Tibial nerve (tissue), 4 donors: ENCODE measurements at places on chromosomes 13 and 19. TPM values are rescaled to one million over a fixed set of nuclear protein-coding genes. Genes with fewer than 3 reads are reported as not detected.

DNA sequence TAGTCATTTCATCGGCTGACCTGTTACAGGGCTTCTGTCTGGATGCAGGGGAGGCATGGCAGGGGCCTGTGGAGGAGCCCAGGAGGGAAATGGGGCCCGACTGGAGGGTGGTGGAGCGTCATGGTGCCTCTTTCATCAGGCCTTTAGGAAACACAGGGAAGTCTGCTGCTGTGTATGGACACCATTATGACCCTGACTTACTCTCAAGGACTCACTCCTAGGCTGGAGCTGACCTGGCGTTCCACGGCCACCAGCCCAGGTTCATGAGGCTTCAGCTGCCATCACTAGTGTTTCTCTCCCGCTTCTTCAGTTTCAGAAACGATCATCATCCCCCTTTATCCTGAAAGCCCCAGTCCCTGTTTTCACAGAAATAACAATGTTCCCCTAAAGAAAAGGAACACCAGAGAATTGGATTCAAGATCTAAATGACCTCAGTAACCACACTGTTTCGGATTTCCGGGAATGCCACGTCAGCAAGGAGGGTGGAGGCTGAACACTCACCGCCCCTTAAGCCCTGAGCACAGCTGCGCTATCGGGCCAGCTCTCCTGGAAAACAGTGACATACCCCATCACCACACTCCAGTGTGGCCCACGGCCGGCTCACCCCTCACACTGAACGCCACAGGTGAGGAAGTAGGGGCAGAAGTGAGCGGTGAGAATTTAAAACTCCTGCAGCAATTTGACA is 67.6 kb downstream of the SOX1 start:
- peaks cover 4% of the 10 kb centered on the region for H3K27me3 ChIP-seq
- H3K27ac ChIP-seq: no peak overlapping the region
- no peak for DNase-seq
- H3K36me3 ChIP-seq: no peaks in the 10 kb centered on the region
- no peaks in the 10 kb centered on the region for H3K4me1 ChIP-seq
- no peak overlapping the region for H3K4me3 ChIP-seq

Gene ZNF99
- 0.84 TPM for total RNA-seq

Gene FAM124A
- 29.5 TPM for total RNA-seq

GRCh38 chr19:6272411-6272791 is 7.4 kb downstream of the MLLT1 start:
- H3K4me1 ChIP-seq: peaks cover 62% of the 10 kb centered on the region
- H3K27me3 ChIP-seq: no peaks in the 10 kb centered on the region
- H3K4me3 ChIP-seq: no peak overlapping the region
- peak overlapping the region; percentile 93 for H3K27ac ChIP-seq

DNA sequence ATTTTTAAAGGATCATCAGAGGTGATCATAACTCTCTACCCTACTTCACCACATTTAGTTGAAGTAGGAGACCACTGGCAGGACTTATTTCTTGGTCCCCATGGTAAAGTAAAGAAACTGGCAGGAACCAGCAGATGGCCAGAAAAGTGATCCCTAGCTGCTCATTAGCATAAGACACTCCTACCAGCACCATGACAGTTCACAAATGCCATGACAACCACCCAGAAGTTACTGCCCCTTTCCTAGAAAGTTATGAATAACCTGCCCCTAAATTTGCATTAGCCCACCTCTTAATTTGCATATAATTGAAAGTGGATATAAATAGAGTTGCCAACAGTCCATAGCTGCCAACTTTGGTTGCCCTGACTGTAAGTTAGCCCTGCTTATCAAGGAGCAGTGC is 18.4 kb upstream of the RUBCNL start:
- H3K27me3 ChIP-seq: no peaks in the 10 kb centered on the region
- no peaks in the 10 kb centered on the region for H3K36me3 ChIP-seq

- peaks cover 36% of the 10 kb centered on the region for H3K4me1 ChIP-seq
- no peaks in the 10 kb centered on the region for H3K36me3 ChIP-seq
- H3K4me3 ChIP-seq: peak overlapping the region; percentile 86
- DNase-seq: no peak
- no peaks in the 10 kb centered on the region for H3K27me3 ChIP-seq
These were observed 1.4 kb downstream of the CERS4 start for GRCh38 chr19:8210421-8211101.

Gene FARP1
- 21.4 TPM for total RNA-seq

- peaks cover 95% of the 10 kb centered on the region for H3K36me3 ChIP-seq
- H3K27me3 ChIP-seq: no peaks in the 10 kb centered on the region
- no peak for DNase-seq
- H3K27ac ChIP-seq: no peak overlapping the region
- H3K4me3 ChIP-seq: no peak overlapping the region
- H3K4me1 ChIP-seq: no peaks in the 10 kb centered on the region
These were observed 28.9 kb upstream of the CACTIN start for GRCh38 chr19:3655402-3656072.

Gene ZNF383
- 8.7 TPM for total RNA-seq

DNA sequence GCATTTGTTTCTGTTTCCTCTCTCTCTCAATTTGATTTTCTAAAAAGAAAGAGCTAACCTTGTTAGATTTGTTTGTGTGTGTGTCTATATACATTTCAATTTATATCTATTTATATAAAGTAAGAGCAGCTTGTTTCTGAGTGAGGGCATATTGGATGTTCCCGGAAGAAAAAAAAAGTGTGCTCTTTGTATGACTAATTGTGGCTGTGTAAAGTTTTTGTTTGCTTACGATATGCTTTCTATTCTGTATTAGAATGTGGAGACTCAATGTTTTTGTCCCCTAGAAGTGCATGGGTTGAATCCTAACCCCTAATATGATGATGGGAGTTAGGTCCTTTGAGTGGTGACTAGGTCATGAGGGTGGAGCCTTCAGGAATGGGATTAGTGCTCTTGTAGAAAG is 66.6 kb upstream of the C1QTNF9B start:
- H3K27me3 ChIP-seq: no peaks in the 10 kb centered on the region
- DNase-seq: no peak
- no peak overlapping the region for H3K4me3 ChIP-seq
- H3K36me3 ChIP-seq: no peaks in the 10 kb centered on the region

DNA sequence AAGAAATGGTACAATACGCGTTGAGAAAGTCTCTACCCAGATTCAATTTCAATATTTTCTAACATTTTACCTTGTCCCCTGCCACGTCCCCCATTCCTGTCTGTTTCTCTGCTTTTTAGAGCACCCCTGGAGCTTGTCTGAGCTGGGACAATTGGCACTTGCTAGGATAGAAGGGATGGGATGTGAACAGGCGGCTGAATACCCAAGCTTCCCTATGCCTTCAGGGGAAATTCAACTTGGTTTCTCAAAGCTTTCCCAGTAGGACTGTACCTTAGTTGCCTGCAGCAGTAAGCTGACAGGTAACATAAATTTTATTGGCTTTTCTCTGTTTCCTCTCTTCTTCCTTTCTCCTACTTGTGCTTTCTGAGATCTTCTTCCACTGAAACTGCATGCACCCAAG is 1663.3 kb downstream of the EFNB2 start:
- no peak overlapping the region for H3K4me3 ChIP-seq
- no peaks in the 10 kb centered on the region for H3K4me1 ChIP-seq
- H3K27ac ChIP-seq: no peak overlapping the region
- DNase-seq: no peak
- no peaks in the 10 kb centered on the region for H3K27me3 ChIP-seq

DNA sequence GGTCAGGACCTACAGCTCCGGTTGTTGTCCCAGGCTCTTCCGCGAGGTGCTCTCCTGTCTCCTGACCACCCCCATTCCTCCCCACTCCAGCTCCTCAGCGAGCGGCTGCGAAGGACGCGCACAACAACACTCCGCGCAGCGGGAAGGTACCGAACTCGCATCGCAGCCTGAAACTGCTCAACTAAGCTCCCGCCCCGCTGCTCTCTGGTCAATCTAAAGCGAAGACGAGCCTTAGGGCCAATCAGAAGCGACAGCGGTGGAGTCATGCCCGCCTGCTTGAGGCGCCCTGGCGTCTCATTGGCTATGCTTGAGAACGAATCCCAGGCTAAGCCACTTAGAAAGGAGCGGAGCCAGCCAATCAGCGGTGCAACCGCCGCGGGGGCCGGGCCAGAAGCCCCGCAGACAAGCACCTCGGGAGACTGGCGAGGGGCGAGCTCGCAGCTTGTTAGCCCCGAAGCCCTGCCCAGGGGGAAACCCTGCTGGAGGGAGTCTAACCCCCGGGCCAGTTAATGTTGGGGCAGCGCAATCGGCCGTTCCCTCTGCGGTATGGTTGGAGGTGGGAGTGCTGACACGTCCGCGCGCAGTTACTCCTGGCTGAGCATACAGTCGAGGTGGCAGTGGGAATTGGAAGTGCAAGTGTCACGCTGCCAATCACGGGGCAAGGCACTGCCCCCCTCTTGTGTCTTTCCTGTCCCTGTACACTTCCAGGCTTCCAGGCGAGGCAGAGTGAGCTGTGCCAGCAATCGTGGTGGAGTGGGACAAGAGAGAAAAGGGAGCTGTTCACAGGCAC is 1.9 kb upstream of the ZBTB32 start:
- no peaks in the 10 kb centered on the region for H3K36me3 ChIP-seq
- DNase-seq: peak; percentile 93

GRCh38 chr13:51425410-51426042 is 27.3 kb downstream of the INTS6 start:
- no peak overlapping the region for H3K4me3 ChIP-seq
- peaks cover 6% of the 10 kb centered on the region for H3K4me1 ChIP-seq
- no peak overlapping the region for H3K27ac ChIP-seq
- H3K27me3 ChIP-seq: no peaks in the 10 kb centered on the region
- no peaks in the 10 kb centered on the region for H3K36me3 ChIP-seq

Gene TUBA3C
- total RNA-seq: not detected

Gene LRG1
- 1.0 TPM for total RNA-seq

- no peak overlapping the region for H3K4me3 ChIP-seq
- H3K36me3 ChIP-seq: peaks cover 51% of the 10 kb centered on the region
- no peaks in the 10 kb centered on the region for H3K27me3 ChIP-seq
- H3K27ac ChIP-seq: peak overlapping the region; percentile 21
These were observed 7.0 kb upstream of the RAB8A start for GRCh38 chr19:16104722-16105121.

DNA sequence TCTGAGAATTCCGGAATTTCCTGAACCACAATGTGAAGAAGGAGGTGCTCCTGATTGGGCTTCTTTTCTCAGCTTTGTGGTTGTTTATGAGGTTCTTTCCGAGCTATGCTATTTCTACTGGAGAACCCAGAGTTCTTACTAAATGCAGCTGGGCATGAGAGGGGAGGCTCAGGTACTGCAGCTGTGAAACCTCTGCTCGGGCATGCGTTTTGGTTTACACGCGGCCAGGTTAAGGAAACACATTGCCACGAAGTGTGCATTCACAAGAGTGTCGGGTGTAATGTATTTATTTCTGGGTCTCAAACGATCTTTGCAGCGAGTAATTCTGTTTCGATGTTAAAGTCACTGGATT is 661 bp upstream of the MIR17HG start:
- H3K27ac ChIP-seq: peak overlapping the region; percentile 87
- peaks cover 35% of the 10 kb centered on the region for H3K4me1 ChIP-seq
- H3K27me3 ChIP-seq: peaks cover 4% of the 10 kb centered on the region
- H3K36me3 ChIP-seq: no peaks in the 10 kb centered on the region
- H3K4me3 ChIP-seq: peak overlapping the region; percentile 99

Gene NANOS2
- total RNA-seq: not detected

DNA sequence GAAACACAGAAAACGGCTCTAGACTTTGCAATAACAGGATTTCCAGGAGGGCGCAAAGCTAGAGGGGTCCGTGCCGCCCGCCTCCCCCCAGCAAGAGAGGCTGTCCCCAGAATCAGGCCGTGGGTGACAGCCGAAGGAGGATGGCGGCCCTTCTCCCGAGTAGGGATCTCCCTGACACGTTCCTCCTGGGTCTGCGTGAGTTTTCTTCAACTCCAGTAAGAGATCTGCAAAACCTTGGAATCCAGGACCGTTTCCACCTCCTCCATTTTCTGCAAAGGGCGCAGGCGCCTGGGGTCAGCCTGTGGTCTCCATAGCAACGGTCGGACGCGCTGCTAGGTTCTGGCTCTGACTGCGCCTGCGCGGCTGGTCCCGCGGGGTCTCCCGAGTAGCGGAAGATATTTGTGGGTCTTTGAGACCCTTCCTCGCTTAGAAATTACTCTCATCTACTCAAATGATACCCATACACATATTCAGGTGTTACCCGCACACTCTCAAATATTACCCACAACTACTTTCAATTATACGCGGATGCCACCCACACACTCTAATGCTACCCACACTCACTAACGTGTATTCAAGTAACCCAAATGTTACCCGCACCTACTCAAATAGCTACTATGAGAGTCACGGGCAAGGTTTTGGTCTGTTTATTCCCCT is 2.1 kb downstream of the PNMA8C start:
- H3K27me3 ChIP-seq: no peaks in the 10 kb centered on the region
- peak overlapping the region; percentile 38 for H3K4me3 ChIP-seq
- H3K27ac ChIP-seq: no peak overlapping the region
- no peaks in the 10 kb centered on the region for H3K4me1 ChIP-seq
- peak; percentile 57 for DNase-seq
- H3K36me3 ChIP-seq: no peaks in the 10 kb centered on the region

Gene CAPN12
- total RNA-seq: 4.2 TPM

DNA sequence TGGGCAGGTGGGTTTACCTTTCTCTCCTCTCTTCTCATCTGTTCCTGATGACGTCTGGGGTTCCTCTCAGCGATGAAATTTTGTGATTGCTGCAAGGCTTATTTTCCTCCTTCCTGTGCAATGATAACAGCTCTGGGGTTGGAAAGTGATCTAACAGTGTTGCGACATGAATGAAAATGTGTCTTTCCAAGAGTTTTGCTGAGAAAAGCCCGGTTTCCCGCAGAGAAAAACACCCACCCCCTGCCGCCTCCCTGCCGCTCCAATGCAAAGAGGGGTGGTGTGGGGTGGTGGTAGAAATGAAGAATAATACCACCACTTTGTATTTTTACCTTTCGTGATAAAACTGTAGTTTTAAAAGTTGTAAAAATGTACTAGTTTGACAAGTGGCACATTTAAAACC is 232.0 kb downstream of the OLFM4 start:
- H3K27me3 ChIP-seq: no peaks in the 10 kb centered on the region
- no peak overlapping the region for H3K4me3 ChIP-seq
- no peak overlapping the region for H3K27ac ChIP-seq
- H3K4me1 ChIP-seq: no peaks in the 10 kb centered on the region

Gene ZNF728
- total RNA-seq: 0.59 TPM

Gene NLRP4
- total RNA-seq: not detected

DNA sequence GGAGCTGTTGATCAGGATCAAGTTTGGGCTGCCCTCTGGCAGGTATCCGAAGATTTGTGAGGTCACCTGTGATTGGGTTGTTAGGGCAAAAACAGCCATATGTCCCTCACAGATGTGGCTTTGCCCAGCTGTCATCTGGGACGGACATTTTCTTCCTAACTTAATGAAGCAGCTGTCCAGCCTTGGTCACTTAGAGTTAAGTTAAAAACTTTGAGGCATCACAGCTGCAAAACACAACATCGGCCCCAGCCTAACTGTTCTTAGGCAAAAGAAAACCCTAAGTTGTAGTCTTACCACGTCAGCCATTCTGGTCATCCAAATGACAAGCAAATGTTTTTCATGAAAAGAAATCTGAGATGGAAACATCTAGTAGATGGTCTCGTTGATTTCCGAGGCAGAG is 318.4 kb downstream of the DCLK1 start:
- no peak for DNase-seq
- no peak overlapping the region for H3K27ac ChIP-seq
- H3K4me1 ChIP-seq: no peaks in the 10 kb centered on the region
- no peaks in the 10 kb centered on the region for H3K27me3 ChIP-seq

Gene CPAMD8
- total RNA-seq: 9.8 TPM

Gene SLC39A3
- total RNA-seq: 29.8 TPM
